ENCODE measurements at places on chromosomes 12 and 14. TPM values are rescaled to one million over a fixed set of nuclear protein-coding genes. Genes with fewer than 3 reads are reported as not detected.

The RIMKLB gene
- total RNA-seq = 7.6 TPM

The LTB4R2 gene
- total RNA-seq = 5.0 TPM

The OSBPL8 gene
- total RNA-seq = 26.9 TPM

The STYK1 gene
- total RNA-seq = 19.9 TPM

The SMOC1 gene
- total RNA-seq = 1.2 TPM

The RNF34 gene
- total RNA-seq = 50.8 TPM

The TAS2R19 gene
- total RNA-seq = 2.1 TPM

The CLEC6A gene
- total RNA-seq = not detected

The KRT74 gene
- total RNA-seq = not detected

The TAS2R46 gene
- 4.2 TPM for total RNA-seq

The SUPT16H gene
- total RNA-seq = 63.3 TPM

The GNPTAB gene
- total RNA-seq = 104 TPM

The TULP3 gene
- total RNA-seq = 8.2 TPM

The DLGAP5 gene
- total RNA-seq = 3.3 TPM

GRCh38 chr12:89351489-89352241 is 636 bp downstream of the DUSP6 start:
- peak; percentile 78 for DNase-seq

GRCh38 chr12:42886160-42886559 is 296.6 kb upstream of the PRICKLE1 start:
- DNase-seq = no peak

- no peak for DNase-seq
Measured at GRCh38 chr12:87679251-87679650, 349.9 kb downstream of the C12orf50 start.

DNA sequence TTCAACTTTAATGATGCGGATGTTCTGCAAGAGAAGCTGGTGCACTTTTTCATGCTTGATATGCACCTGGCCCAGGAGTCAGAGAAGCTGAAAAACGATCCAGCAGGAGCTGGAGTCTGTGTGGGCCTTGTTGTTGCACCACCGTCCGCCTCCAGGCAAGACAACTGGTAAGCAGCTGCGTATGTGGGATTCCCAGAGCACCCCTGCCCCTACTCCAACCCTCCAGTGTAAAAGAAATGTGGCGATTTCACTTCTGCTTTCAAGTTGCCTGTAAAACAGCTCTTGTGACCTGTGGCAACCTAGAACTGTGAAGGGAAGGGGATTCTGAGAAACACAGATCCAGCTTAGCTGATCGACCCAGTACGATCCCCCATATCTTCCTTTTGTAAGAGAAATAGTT is 154.1 kb upstream of the PELI2 start:
- DNase-seq = no peak

- DNase-seq = no peak
Measured at GRCh38 chr12:68089101-68089500, 70.4 kb downstream of the IFNG start.

GRCh38 chr12:23169012-23169695 is 544.2 kb downstream of the ETNK1 start:
- DNase-seq = no peak

GRCh38 chr12:67173258-67173657 is 95.9 kb upstream of the CAND1 start:
- no peak for DNase-seq

DNA sequence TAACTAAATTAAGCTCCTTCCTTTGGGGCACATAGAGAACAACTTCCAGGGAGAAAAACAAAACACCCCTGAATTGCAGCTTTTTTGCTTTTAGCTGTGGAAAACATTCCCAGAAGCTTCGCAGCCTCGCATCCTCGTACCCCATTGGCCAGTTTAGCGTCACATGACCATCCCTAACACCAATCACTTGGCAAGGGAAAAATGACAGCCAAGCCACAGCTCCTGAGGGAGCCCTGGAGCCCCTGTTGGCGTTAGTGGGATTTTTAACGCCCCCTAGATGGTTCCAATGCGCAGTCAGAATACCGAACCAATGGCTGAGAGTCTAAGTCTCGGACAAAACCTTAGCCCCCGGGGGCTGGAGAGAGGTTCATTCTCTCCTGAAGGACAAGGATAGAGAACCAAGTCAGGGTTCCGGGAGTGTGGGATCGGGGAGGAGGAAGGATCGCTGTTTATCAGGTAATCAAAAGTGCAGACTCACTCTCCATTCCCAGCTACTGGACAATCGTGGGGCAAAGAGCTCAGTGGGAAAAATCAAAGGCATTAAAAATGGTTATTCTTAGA is 135.6 kb upstream of the HIF1A start:
- no peak for DNase-seq

GRCh38 chr14:47826809-47827208 is 151.4 kb upstream of the MDGA2 start:
- no peak for DNase-seq

GRCh38 chr12:71592841-71593240 is 70.8 kb downstream of the ZFC3H1 start:
- DNase-seq = no peak

GRCh38 chr14:35362450-35362849 is 42.1 kb downstream of the NFKBIA start:
- no peak for DNase-seq

- peak; percentile 58 for DNase-seq
Measured at GRCh38 chr14:68544081-68544892, 248.6 kb downstream of the ZFP36L1 start.

- DNase-seq = peak; percentile 51
Measured at GRCh38 chr12:52821826-52822660, 8.1 kb upstream of the KRT4 start.

- no peak for DNase-seq
Measured at GRCh38 chr14:92587700-92588085, 74.1 kb downstream of the RIN3 start.

DNA sequence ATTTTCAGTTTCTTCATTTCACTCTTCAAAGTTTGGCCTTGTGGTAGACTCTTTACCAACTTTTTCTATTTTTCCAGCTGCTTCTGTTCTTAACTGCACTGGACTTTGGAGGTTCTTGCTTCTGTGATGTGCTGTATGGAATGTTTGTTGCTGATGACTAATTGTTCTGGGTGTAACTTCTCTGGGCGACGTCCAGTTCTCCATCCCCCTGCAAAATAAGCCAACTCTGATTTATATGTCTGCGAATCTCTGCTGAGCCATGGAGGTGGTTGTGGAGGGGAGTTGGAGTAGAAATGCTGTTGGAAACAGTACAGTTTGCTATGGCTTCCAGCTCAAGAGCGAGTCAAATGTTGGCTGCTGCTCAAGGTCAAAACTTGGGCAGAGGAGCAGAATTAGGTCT is 113.9 kb upstream of the DYRK2 start:
- DNase-seq = no peak

GRCh38 chr14:99831903-99832685 is 38.9 kb downstream of the EML1 start:
- DNase-seq = no peak

- no peak for DNase-seq
Measured at GRCh38 chr12:56758728-56759262, 4.3 kb upstream of the HSD17B6 start.

GRCh38 chr12:104485651-104486362 is 29.1 kb downstream of the CHST11 start:
- DNase-seq = no peak

- DNase-seq = no peak
Measured at GRCh38 chr12:65673156-65673690, 151.1 kb upstream of the HMGA2 start.

- no peak for DNase-seq
Measured at GRCh38 chr12:9365296-9365695, 157.1 kb upstream of the PZP start.

DNA sequence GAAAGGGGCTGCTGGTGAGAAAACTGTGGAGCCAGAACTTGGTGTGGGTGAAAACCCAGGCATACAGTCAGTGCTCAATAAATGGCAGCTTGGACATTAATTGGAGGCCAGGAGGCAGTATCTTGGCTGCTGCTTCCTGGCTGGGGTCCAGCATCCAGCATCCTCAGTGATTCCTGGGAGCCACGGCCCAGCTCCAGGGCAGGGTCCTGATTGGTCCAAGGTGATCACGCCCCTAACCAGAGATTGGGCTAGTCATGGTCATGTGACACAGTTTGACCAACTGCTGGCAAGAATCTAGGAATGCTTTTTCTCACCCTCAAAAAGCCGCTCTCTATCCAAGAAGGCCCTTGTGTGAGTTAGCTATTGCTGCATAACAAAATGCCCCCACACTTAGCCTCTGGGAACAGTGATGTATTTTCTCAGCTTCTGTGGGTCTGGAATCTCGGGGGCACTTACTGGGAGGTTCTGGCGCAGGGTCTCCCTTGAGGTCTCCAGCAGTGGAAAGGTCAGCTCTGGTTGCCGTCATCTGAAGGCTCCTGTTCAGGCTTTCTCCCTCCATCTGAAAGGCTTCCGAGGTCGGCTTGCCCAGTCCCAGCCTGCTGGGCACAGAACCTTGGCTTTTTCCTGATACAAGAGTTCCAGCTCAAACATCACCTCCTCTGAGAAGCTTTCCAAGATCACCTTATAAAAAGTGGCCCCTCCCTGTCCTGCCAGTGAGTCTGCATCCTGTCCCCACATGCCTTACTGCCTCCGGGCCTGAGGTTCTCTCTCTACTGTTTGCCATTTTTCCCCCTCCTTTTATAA is 119.2 kb upstream of the NCOR2 start:
- DNase-seq = no peak

DNA sequence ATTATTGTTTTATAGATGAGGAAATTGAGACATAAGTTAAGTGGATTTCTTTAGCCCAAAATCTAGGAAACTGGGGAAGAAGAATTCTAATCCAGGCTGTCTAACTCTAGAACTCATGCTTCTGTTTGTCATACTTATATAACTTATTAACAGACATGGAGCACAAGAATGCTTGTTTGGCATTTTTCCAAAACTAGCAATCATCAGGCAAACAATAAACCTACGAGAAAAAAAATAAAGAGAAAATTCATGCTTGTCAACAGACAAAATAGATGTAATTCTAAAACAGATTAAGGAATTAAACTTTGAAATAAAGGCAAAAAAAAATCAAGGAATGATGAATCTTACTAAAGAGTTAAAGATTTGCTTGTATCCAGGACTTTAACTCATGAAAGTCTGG is 103.1 kb downstream of the METTL25 start:
- no peak for DNase-seq

- DNase-seq = peak; percentile 93
Measured at GRCh38 chr12:53052419-53053217, 2.8 kb downstream of the TNS2 start.

GRCh38 chr14:69610020-69610873 is 1.1 kb upstream of the SUSD6 start:
- DNase-seq = no peak

DNA sequence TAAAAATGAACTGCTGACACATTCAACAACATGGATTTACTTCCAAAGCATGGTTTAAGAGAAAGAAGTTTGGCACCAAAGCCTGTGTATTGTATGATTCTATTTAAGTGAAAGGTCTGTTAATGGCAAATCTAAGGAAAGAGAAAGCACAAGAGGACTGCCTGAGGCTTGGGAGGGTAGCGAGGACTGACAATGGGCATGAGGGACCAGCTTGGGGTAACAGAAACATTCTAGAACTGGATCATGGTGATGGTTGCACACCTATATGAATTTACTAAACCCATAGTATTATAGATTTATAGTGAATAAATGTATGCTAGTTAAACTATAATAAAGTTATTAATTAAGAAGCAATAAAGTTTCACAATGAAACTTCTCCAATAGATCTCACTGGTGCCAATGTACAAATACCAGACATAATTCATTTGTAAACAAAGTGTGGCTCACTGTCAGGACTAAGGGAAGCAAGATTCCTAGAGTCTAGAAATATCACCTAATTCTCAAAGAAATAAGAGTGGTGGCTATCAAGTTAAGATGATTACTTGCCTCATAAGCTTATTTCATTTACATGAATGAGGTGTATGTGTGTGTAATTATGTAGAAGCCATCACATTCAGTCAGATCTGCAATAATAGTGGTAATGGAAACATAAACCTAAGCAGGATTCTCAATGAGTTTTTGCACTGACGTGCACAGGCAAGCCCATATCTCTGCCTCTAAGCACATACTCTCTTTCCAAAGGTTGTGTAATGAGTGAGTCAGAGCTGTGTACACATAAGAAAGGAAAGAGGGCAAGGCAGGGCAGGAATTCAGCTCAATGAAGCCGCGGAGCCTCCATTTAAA is 353.4 kb downstream of the KCNH5 start:
- peak; percentile 1 for DNase-seq

DNA sequence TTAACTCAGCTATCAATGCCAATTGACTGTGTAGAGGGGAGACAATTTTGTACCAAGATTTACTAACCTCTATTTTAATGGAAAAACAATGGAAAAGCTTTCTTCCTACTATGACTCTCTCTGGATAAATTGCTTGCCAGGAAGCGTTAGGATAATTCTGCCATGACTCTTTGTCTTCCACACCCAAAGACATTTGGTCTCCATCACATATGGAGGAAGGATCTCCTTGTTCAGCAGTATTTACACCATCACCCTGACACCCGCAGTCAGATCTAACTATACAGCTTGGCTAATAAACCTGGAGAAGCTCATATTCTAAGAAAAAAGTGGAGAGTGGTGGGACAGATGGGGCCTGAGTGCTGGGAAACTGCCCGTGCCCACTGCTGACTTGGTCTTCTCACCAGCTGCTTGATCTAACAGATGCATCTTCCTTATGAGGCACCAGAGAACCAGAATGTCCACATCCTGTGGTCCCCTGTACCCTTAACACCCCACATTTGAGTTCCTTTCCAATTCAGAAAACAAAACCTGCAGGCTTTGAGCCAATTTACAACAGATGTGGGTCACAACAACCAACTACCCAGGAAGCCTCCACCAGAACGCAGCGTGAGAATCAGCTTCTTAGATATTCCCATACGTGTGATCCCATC is 154.0 kb downstream of the DAD1 start:
- no peak for DNase-seq

GRCh38 chr12:69154585-69155363 is 84.6 kb upstream of the CPSF6 start:
- peak; percentile 77 for DNase-seq

DNA sequence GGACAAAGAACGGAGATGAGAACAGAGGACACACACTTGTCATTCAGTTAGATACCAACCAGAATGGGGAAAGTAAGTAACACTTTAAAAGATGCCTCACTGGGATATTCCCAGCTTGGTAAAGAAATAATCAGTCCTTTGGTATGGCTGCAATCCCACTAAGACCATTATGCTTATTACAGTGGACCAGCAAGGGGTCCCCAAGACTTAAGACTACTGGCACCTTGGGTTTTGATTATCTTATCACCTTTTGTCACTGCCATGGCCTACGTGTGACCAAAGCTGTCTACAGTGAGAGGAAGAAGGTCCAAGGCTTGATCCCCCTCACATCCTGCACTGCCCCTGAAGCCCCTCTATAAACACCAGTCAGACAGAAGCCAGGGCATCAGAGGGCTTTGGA is 65.8 kb downstream of the TRAFD1 start:
- DNase-seq = no peak

GRCh38 chr12:12731178-12731577 is 14.0 kb downstream of the CDKN1B start:
- DNase-seq = no peak

DNA sequence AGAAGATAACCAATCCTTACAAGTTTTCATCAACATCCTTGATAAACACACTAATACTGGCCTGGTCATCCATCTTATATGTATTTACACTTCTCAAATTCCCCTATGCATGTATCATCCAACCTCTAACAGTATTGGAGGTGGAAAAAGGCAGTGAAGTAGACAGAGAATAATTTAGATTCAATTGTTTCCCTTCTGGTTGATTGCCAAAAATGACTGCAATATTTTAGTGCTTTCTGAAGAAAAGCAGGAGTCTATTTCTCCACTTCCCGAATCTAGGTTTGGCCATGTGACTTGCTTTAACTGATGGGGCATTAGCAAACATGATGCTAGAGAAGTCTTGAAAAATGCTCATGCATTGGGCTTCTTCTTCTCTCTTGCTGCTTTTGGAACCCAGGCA is 78.3 kb upstream of the METAP2 start:
- DNase-seq = no peak

All from mucosa of descending colon (tissue), 3 donors.